ENCODE measurements at places on chromosomes 1 and 21.
A peak's percentile ranks its signal among the peaks of the same experiment; 100 is the strongest.

GRCh38 chr1:115084902-115085511 lies 4.3 kb downstream of the TSPAN2 start:
- no peak for DNase-seq

- DNase-seq: no peak
These were observed 34.7 kb upstream of the L1TD1 start for GRCh38 chr1:62159940-62160348.

DNA sequence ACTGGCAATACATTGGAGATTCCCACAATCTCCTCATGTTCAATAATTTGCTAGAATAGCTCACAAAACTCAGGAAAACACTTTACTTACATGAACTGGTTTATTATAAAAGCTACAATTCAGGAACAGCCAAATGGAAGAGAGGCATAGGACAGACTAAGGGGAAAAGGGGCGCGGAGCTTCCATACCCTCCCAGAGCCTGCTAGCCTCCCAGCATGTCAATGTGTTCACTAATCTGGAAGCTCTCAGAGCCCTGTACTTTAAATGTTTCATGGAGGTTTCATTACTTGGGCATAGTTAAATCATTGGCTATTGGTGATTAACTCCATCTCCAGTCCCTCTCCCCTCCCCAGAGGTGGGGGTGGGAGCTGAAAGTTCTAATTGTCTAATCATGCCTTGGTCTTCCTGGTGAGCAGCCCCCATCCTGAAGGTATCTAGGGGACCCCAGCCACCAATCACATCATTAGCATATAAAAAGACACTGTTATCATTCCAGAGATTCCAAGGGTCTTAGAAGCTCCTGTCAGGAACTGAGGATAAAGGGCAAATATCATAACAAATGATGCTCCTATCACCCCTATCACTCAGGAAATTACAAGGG lies 10.9 kb upstream of the DMRTB1 start:
- no peak for DNase-seq

- DNase-seq: no peak
These were observed 107.5 kb downstream of the SPAG17 start for GRCh38 chr1:118077331-118078045.

DNA sequence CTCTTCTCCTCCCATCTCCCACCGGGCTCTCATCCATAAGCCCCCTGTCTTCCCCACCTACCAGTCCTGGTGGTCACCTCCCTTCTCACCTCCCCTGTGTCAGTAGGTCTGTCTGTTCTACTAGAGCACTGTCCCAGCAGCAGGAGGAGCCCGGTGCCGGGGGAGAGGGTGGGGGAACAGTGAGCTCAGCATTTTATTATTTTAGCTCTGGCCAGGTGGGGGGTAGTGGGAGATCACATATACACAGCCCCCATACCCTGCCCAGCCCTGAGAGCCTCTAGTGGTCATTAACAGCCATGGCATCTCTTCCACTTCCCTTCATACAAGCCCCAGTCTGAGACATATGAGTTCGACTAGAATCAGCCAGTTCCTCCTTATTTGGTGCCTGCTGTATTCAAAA lies at the start of gene TMOD4:
Gene TMOD4, minus strand, starts transcription at position 119 of the 400 bp plus-strand sequence. CDS start 1,106 bp downstream, outside the sequence.
- no peak for DNase-seq

- DNase-seq: no peak
These were observed 5.9 kb upstream of the ATP1A2 start for GRCh38 chr1:160109686-160110085.

DNA sequence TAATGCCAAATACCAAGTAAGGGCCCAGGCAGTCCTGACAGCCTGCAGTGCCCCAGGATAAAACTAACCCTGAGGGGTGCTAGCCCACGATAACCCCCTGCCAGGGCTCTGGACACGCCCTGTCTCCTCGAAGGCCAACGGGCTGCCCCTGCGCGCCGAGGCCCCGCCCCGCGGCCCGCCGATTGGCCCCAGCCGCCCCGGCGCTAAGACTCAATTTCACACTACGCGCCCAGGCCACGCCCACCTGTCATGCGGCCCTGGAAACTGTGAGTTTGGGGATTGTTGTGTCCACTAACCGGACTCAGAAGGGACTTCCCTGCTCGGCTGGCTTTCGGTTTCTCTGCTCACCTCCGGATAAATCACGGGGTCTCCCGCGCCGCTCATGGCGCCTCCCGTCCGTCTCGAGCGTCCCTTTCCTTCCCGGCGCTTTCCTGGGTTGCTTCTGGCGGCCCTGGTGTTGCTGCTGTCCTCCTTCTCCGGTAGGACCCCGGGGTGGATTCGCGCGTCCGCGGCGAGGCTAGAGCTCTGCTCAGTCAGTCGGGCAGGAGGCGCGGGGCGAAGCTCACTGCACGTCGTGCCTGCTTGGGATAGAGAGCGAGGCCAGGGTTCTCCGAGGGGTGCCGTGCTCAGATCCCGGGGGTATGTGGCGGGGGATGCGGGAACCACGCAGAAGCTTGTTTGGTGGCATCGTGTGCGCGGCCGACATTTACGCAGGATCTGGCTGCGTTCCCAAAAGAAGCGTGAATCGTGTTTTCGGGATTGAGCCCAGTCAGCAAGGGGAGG lies at the start of gene CR1L:
Gene CR1L, plus strand, starts transcription at position 282 of the 783 bp plus-strand sequence. Its CDS starts 101 bp downstream, at position 383.
- DNase-seq: peak; percentile 70

DNA sequence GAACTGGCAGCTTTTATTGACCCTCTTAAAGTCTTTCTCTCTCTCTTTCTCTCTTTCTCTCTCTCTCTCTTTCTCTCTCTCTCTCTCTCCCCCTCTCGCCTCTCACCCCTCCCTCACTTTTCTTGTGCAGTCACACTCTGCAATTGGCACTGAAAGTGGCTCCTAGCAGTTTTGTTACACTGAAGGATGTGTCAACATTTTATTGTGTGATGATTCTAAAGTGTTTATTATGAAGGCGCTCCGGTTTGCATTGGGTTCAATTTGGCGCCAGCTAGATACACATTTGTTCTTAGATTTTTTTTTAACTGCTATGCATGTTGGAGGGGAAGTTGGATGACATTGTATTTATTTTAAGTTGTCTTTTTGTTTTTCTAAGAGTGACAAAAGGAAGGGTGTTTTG lies 64.0 kb upstream of the CHRM3 start:
- DNase-seq: no peak

DNA sequence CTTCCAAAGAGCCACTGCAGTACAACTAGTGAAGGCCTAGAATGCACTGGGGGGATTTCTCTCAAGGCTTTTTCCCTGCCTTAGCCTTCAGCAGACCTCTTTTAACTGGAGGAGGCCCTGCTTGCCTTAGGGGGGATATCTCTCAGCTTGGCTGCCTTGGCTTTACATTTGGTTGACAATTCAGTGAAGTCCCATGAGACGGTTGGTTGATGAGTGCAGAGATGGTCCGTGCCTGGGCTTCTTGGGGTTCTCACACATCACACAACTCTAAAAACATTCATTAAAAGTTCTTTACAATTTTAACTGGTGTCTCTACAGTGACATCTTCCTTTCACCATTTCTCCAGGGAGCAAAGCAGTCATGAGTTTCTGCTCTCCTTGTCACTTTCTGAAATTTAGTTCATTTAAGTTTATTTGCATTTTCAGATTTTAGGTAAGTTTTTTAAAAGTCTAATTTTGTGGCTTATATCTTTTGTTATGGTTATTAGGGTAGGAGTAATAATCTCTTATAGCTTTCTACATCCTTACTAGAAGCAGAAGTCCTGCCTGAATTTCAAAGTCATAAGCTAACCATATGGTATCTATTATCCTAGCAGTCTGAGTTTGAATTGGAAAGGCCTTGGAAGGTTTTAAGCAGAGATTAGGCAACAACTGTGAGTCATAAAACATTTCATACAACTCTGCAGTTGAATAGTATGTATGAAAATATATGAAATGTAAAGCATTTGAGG lies 487.6 kb downstream of the DPYD start:
- no peak for DNase-seq

- no peak for DNase-seq
These were observed 8.7 kb downstream of the C1orf74 start for GRCh38 chr1:209775678-209776077.

GRCh38 chr1:10657088-10657847 lies 139.2 kb downstream of the CASZ1 start:
- DNase-seq: no peak

GRCh38 chr1:85398391-85399064 lies 66.4 kb downstream of the DDAH1 start:
- no peak for DNase-seq

DNA sequence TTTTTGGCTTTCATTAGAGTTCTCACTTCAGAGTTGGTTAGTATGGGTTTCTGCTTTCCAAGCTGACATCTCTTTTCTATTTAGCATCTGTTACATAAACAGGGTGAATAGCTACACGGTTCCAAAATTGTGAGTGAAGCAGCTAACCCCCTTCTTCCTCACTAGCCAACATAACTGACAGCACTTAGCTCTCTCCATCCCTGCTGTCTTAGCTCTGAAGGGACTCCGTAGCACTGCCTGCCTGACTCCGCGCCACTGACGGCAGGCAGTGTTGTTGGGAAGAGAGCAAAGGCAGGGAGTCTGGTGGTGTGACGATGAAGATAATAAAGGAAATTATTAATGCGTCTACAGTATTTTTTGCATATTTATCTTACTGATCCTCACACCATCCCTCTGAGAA lies 247.0 kb downstream of the PTBP2 start:
- no peak for DNase-seq

- DNase-seq: no peak
These were observed 2.9 kb downstream of the RIPK4 start for GRCh38 chr21:41763996-41764395.

DNA sequence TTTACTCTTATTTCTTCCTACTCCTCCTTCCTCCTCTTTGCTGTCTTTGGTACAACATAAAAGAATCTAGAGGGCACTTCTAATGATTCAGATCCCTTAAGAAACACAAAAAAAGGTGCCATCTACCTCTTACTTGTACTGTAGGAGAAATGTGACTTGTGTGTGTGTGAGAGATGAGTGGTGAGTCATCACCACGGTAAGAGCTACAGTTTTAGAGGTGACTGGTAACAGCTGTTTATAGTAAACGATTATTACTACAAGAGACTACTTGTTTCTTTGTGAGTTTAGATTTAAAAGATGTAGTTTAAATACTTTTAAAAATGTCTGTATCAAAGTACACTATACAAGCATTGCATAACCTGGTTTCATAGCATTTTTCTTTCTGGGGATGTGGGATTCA lies 40.4 kb downstream of the SLC35D1 start:
- DNase-seq: no peak

DNA sequence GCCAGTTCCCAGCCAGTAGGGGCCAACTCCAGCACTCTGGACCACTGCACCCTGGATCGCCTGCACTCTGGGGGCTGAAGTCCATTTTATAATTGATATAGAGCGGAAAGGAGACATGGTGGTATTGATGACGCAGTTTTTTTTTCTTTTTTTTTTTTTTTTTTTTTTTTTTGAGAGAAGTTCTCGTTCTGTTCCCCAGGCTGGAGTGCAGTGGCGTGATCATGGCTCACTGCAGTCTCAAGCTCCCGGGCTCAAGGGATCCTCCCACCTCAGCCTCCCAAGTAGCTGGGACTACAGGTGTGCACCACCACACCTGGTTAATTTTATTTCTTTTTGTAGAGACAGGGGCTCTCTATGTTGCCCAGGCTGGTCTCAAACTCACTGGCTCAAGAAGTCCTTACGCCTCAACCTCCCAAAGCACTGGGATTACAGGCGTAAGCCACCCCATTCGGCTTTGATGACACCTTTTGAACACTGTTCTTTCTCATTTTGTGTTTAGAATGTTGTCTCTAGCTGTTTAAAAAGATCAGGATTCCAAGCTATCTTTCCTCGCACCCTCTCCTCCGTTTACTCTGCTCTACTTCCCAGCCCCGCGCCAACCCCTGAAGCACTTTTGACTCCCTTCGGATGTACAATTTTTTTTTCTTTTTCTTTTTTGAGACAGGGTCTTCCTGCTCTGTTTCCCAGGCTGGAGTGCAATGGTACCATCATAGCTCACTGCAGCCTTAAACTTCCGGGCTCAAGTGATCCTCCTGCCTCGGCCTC lies 960 bp downstream of the MX2 start:
- DNase-seq: no peak

DNA sequence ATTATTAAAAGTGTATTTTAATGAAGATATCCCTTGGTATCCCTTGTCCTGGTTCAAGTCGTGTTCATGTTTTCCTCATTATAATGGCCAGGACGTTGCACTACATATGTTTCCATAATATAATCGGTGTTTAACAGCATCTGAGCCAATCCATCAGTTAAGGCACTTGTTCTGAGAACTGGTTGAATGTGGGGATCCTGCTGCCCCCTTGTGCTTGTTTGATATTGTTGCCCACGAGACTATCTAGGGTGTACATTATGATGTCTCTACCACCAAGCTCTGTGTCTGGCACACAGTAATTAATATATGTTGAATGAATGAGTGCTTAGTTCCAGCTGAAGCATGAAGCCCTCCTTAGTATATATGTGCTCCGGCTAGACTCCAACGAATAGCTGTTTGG lies 193.0 kb downstream of the CACNA1E start:
- DNase-seq: no peak

DNA sequence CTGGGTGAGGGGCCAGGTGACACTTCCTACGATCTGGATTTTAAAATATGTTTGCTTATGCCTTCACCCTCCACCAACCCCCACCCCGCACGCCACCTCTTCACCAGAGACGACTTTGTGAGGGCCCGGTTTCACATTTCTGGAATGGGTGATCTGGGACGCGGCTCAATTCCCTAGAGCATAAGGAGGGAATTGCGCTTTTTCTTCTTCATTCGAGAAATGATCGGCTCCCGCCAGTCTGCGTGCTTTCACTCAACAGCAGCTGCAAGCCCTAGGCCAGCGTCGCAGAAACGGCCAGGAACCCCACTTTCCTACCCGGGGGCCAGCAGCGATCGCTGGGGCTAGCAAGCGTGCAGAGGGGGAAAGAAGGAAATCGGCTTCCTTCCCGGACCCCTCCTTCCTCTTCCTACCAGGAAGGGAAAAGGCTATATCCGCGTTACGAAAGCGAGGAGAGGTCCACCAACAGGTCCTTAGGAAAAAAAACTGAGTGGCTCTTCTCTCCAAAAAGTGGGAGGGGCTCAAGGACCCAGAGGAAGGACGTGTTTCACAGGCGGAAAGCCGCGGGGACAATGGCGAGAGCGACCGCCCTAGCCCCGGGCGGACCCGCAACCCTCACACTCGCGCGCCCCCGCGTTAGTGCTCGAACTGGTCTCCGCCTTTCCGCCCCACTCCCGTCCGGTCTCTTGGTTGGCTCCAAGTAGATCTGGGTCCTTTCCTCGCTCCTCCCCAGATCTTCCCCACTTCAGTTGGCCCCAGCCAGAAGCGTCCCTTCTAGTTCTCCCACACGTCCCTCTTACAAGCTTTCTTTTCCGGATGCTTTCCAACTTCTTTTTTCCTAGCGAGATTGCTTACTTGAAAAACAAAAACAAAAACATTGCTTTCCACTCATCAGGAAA lies 1.1 kb upstream of the ADAMTS1 start:
- no peak for DNase-seq

DNA sequence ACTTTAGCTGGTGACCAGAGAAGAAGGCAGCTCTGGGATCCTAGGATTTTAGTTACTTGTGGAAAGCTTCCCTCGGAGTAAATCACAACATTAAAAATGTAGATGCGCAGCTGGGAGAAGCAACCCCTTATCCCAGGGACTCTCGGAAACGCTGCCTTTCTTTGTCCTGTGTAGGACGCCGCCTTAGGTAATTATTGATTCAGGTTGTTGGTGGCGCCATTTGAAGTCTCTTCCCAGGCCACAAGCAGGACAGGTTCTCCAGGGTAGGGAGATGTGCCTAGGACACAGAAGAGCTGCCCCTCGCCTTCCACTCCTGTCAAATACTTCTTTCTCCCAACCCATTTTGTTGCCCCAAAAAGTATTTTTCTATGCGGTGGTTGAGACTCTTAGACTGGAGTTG lies 10.3 kb downstream of the SLC37A1 start:
- no peak for DNase-seq

All from stimulated activated CD8-positive, alpha-beta memory T cell treated with anti-CD3 and anti-CD28 coated beads, Interleukin-2, amount 100 ng/mL, for 48 hours (primary cell).